ENCODE measurements at places on chromosomes 16 and 17. TPM values are rescaled to one million over a fixed set of nuclear protein-coding genes. Genes with fewer than 3 reads are reported as not detected.

Gene KIF2B
- total RNA-seq, result not detected

Gene GJD3
- not detected for total RNA-seq

Gene DNAAF1
- total RNA-seq, result 0.20 TPM

Gene PLXDC1
- total RNA-seq, result 95.1 TPM

Gene INCA1
- total RNA-seq, result 1.2 TPM

Gene CEP112
- 26.5 TPM for total RNA-seq
